ENCODE measurements at places on chromosomes 7 and 10.
A peak's percentile ranks its signal among the peaks of the same experiment; 100 is the strongest.

DNA sequence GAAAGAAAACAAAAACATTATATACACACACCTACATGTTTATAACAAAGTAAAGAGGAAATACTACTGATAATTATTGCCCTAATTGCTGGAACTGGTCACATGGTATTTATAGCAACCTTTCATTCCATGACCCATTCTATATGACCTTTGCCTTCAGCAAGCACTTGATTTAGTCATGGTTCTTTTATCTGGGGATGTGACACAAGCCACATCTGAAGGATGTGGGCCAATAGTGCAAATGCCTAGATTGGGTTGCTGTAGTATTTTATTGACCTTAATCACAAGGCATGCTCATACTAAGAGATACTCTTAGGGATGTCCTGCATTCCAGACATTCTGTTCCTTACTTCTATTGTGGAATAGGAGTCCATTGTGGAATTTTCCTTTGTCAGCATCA is 723.5 kb upstream of the POM121L12 start:
- no peak for DNase-seq

DNA sequence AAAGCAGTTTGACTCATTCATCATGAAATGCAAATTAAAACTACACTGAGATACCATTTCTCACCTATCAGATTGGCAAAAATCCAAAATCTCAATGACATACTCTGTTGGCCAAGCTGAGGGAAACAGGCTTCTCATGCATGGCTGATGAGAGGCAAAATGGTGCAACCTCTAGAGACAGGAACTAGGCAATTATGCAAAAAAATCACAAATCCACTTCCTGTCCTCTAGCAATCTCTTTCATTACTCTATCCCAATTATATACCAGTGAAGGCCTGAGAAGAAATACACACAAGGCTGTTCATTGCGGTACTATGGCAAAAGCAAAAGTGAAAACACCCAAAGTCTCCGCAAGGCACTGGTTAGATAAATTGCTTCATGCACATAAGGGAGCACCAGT is 25.9 kb upstream of the PTPRN2 start:
- no peak for DNase-seq

GRCh38 chr10:78996792-78997129 is 72.0 kb upstream of the ZMIZ1 start:
- no peak for DNase-seq

- no peak for DNase-seq
These were observed 13.1 kb downstream of the WNT16 start for GRCh38 chr7:121341933-121342332.

- no peak for DNase-seq
These were observed 31.0 kb upstream of the ETV1 start for GRCh38 chr7:14020339-14020900.

GRCh38 chr7:93301736-93302135 is 69.6 kb downstream of the VPS50 start:
- no peak for DNase-seq

GRCh38 chr10:12973149-12973718 is 28.3 kb downstream of the CCDC3 start:
- no peak for DNase-seq

GRCh38 chr7:77262316-77262715 is 62.7 kb upstream of the FGL2 start:
- no peak for DNase-seq

- no peak for DNase-seq
These were observed 79.2 kb downstream of the ELAPOR2 start for GRCh38 chr7:86980223-86980622.

GRCh38 chr10:78778444-78779338 is 290.1 kb upstream of the ZMIZ1 start:
- DNase-seq, result no peak

DNA sequence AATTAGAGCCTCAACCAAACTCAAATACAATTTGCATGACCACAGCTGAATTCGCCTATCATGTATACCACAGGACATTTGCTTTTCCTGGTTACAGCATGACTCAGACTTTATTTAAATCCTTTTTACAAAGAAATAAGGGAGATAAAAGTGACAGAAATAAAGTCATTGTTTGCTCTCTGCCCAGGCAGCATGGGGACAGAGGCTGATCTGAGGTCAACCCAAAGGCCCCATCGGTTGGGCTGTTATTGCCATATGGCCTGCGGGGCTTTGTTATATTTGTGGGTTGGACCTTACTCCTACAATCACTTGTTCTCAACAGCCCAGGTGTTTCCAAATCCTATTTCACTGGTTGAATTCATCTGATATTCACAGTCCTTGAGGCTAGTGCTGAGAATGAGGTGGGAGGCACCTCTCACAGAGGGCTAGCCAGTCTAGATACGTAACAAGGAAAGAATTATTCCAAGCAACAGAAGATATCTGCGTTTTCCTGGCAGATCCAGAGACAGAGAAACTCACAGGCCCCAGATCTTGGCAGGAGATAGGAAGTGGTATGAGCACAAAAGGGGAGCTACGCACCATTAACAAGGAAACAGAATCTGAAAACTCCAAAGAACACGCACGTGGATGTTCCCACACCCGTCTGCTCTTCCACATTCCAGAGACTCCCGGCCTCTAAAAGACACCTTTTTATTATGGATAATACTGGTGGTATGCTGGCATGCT is 117.3 kb downstream of the HIPK2 start:
- no peak for DNase-seq

DNA sequence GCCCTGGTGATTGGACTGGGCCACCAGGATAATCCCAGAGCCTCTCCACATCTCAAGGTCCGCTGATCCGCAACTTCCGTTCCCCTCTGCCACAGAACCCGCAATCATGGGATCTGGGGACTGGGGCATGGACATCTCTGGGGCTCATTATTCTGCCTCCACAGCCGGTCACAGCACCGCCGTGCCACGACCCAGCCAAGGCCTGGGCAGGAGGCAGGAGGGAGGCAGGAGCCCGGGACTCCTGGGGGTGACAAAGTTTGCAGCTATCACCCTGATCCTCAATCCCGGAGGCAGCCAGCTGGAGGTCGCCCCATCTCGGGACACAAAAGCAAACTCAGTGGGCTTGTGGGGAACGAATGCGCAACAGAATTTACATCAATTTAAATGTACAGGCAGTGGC is 42.9 kb upstream of the TNRC18 start:
- no peak for DNase-seq

GRCh38 chr7:84848219-84848973 is 338.5 kb downstream of the SEMA3D start:
- DNase-seq, result no peak

DNA sequence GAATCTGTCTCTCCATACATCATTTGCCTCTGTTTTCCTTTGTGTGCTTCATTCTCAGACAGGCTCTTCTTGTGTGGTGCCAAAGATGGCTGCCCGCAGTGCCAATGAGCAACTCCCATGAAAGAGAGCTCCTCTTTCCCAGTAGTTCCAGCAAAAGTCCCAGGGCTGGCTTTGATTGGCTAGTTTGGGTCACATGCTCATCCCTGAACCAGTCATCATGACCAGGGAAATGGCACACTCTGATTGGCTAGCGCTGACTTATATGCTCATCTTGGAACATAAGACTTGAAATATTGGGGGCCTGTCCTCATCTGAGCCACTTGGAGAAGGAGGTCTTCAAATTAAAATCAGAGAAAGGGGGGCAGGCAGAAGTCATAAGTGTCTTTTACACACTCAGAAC is 112.7 kb downstream of the CDH23 start:
- DNase-seq, result no peak

GRCh38 chr7:45048748-45049147 is 40.0 kb downstream of the NACAD start:
- DNase-seq, result no peak

- DNase-seq, result no peak
These were observed 5.6 kb upstream of the MKLN1 start for GRCh38 chr7:131322061-131322460.

DNA sequence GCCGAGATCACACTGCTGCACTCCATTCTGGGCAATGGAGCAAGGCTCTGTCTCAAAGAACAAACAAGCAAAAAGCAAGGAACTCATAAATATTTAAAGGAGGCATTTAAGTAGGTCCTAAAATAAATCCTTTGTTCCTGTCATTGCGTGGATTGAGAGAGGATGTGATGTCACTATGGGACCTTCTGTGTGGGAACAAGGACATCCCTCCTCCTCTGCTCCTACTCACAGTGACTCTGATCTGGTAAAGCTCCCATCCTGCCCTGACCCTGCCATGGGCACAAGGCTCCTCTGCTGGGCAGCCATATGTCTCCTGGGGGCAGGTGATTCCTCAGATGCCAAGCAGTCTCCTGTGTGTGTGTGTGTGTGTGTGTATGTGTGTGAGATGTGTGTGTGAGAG is 74.1 kb upstream of the PRSS58 start:
- no peak for DNase-seq

DNA sequence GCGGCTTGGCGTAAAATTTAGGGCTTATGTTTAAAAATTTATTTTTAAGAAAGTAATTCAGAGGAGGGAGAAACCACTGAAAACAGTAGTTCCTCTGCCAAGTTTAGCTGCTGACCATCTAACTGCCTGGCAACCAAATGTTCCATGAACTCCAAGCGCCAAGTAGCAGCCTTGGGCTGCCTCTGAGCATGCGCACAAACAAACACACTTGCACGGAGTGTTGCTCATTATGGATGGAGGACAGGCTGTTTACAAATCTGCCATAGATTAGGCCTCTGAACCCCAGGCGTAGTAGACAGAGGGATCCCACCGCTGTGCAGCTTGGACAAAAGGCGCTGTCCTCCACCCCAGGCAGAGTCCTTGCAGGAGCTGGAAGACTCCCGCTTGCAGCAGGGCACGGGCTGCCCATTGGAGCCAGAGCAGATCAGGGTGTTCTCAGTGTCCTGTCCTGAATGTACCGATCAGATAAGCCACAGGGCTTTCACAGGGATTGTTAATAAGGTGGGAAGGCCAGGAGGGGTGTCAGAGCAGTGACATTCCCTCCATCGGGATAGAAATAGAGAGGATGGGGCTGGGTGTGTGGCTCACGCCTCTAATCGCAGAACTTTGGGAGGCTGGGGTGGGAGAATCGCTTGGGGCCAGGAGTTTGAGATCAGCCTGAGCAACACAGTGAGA is 47.7 kb upstream of the LYZL1 start:
- DNase-seq, result no peak

GRCh38 chr7:141320287-141320686 is 230.9 kb upstream of the AGK start:
- DNase-seq, result no peak

DNA sequence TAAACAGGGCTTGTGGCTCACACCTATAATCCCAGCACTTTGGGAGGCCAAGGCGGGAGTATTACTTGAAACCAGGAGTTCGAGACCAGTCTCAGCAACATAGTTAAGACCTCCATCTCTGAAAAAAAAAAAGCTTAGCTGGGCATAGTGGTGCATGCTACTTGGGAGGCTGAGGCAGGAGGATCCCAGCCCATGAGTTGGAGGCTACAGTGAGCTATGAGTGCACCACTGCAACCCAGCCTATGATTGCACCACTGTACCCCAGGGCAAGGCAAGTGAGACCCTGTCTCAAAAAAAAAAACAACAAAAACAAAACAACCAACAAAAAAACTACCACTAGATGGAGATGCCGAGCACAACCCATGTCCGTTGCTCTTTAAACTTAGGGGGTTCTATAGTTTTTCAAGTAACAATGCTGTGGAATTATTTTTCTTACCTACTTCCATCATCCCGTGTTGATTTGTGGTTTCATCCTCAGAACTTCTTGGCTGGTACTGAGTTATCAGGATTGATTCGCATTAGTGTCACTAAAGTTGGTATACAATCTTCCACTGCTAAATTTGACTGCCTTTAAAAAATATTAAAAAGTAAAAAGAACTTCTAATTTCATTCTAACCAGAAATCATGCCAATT is 12.2 kb upstream of the REPIN1 start:
- peak; percentile 43 for DNase-seq

DNA sequence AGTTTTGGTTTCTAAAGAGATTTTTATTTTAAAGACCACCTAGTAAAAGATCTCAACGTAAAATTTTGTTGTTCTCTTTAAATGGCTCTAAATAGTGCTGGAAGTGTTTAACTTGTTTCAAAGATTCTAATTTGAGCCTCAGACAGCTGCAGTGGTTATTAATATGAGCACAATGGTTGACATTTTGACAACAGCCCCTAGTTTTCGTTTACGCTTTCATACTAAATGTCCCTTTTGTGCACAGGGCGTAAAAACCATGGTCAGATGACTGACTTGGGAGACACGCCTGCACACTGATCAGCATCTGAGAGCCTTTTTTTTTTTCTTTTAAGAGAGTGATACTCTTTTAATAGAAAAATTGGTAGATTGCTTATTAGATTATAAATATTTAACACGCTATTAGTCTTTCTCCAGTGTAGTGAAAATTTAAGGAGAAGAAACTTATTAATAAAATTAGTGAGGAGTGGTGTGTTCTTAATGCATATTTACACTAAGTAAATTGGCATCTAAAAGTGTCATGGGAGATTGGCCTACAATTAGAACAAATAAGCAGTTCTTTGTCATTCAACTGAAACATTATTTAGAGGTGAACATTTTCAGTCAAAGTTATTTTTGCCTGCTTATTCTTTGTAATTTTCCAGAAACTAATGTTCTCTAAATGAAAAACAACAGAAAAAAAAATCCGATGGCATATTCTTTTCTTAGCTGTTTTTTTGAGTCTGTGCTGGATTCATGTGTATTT is 182.8 kb upstream of the PHYHIPL start:
- no peak for DNase-seq

GRCh38 chr7:27174874-27175625 is 930 bp upstream of the HOXA10 start:
- DNase-seq, result no peak

GRCh38 chr10:78777466-78777865 is 291.3 kb upstream of the ZMIZ1 start:
- no peak for DNase-seq

DNA sequence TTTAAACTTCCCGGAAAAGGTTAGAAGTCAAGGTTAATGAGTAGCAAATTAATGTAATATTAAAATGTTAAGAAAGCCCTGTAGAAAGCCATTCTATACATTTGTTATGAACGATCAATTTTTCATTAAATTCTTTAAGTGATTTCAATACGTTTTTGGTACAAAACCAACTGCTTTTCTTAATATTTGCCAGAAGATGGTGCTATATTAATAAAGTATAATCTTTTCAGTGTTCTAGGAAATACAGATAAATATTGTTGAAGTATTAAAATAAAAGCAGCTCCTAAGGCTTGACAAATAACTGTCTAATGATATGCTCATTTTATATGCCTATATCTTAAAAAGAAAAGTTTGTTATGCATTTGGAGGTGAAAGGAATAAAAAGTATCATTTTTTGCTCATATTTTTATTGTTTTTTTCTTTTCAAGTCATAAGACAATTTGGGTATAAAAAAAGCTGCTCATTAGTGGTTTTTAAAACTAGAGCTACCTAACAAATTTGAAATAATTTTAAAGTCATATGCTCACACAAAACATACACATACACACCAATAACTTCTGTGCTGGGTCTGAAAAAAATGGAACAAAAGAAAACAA is 130.3 kb upstream of the POT1 start:
- DNase-seq, result no peak

GRCh38 chr7:126083014-126083413 is 1153.4 kb upstream of the POT1 start:
- DNase-seq, result no peak

- DNase-seq, result peak; percentile 18
These were observed 32.5 kb downstream of the ARID5B start for GRCh38 chr10:61933859-61934555.

GRCh38 chr10:33559105-33559504 is 224.6 kb upstream of the NRP1 start:
- DNase-seq, result no peak
